ENCODE measurements at places on chromosomes 3 and 15.

DNA sequence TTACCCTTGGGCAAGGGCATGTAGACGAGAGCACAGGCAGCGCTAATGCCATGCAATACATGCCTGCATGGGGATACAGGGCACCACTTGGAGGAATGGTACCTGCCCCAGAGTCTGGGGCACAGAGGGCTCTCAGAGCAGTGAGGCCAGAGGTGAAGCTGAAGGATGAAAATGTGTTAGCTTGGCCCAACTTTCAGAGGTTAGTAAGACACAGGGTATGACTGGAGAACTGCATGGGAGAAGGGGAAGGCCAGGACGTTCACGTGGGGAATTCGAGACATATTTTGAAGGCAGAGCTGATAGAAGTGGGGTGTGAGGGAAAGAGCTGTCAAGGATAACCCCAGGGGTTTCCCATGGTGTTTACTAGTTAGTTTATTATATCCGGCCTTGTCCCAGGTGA is 19.6 kb downstream of the CSRNP1 start:
- no peak for DNase-seq

DNA sequence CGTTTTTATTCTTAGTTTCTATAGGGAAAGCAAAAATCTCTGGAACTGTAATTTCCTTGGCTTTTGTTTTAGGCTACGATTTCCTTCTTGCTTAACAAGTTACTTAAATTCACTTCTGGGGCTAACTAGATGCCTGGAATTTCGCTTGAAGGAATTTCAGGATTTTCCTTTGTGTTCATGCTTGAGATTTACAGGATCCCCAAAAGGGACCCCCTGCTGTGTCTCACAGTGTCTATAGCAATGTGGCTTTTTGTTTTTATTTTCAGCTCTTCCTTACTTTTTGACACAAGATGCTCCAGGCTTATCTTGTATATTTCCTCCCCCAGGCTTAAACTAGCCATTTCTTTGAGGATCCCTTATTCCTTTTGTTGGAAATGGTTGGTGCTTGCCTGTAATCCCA is 95.5 kb upstream of the DPPA4 start:
- no peak for DNase-seq

GRCh38 chr3:156433910-156434309 is 121.0 kb downstream of the SSR3 start:
- no peak for DNase-seq

DNA sequence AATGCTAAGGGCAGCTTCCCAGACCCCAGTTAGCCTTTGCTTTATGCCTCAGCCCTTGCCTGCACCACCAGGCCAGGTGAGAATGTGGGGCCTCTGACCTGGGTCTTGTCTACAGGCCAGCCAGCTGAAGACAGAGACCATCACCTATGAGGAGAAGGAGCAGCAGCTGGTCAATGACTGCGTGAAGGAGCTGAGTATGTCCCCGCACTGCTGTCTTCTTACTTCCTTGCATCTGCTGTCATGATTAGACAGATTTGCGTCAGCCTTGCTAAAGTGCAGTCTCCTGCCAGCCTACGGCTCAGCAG is 74.6 kb downstream of the CCK start:
- DNase-seq = no peak

DNA sequence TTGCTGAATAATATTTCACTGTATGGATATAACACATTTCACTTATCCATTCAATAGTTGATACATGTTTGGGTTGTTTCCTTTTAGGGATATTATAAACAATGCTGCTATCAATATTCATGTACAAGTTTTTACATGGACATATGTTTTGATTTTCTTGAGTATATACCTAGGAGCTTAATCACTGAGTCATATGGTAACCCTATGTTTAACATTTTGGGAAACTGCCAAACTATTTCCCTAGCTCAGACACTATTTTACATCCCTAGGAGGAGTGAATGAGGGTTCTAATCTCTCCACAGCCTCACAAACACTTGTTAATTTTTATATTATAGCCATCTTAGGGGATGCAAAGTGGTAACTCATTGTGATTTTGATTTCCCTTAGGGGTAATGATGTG is 66.0 kb downstream of the GPR156 start:
- DNase-seq = no peak

- DNase-seq = no peak
These were observed 27.4 kb upstream of the ARL14 start for GRCh38 chr3:160649596-160649995.

DNA sequence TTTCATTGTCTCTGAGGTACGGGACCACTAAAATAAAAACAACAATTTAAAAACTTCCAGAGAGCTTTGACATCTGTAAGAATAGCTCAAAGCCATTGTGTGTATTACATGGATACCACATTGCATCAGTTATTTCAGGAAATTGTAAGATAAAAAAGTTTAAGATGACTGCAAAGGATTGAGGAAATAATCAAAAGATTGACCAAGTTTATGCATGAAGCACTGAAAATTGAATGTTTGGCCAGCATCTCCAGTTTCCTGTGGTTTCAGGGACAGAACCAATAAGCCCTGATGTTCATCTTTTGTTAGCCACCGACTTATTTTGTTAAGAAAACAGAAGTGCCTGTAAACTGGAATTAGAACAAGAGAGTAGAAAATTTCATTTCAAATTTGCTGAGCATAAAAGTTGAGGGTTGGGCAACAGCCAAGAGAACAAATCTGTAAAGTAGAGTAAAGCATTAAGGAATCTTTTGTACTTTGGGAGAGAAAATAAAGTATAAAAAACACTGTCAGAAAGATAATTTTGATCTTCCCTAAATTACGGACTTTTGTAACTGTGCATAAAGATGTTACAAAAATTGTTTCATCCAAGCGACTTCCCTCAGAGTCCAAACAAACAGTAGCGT is 211.5 kb upstream of the P2RY1 start:
- no peak for DNase-seq

GRCh38 chr3:66934041-66934440 is 64.1 kb upstream of the KBTBD8 start:
- DNase-seq = no peak

DNA sequence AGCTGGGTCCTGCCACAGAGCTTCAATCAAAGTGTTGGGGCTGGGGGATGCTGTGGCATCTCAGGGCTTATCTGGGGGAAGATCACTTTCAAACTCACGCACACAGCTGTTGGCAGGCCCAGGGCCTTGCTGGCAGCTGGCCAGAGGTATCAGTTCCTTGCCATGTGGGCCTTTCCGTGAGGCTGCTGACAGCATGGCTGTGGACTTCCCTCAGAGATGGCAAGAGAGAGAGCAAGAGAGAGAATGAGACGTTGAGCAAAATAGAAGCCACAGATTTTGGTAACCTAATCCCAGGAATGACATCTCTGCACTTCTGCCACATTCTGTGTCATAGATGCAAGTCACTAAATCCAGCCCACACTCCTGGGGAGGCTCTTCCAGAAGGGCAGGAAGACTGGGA is 91.0 kb downstream of the TPRG1 start:
- DNase-seq = no peak

DNA sequence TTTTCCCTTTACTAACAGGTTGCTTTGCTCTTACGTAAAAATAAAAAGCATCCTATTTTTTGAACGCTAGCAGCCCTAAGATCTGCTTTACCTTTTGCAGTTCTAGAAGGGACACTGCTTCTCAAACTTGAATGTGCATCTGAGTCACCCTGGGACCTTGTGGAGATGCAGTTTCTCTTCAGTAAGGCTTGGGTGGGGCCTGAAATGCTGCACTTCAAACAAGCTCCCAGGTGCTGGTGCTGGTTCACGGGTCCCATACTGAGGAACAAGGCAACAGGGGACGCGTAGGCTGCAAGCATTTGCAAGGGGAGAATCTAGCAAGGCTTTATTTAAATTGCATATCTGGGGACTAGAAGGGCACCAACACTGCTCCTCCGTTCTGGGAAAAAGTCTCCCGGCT is 30.0 kb downstream of the MB21D2 start:
- no peak for DNase-seq

DNA sequence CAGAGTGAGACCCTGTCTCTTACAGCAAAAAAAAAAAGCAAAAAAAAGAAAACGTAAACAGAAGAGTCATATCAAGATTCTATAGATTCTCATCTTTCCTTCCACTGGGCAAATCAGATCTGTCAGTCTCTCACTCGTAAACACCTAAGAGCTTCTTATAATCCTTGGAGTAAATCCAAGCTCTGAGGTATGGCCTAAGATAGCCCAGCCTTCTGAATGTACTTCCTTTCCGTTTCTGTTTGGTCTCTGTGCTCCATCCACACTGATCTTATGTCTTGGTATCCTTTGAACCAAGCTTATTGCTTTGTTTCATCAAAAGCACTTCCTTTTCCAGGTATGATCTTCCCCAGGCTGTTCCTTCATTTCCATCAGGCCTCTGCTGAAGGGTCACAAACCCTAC is 137.8 kb downstream of the CADPS start:
- no peak for DNase-seq

DNA sequence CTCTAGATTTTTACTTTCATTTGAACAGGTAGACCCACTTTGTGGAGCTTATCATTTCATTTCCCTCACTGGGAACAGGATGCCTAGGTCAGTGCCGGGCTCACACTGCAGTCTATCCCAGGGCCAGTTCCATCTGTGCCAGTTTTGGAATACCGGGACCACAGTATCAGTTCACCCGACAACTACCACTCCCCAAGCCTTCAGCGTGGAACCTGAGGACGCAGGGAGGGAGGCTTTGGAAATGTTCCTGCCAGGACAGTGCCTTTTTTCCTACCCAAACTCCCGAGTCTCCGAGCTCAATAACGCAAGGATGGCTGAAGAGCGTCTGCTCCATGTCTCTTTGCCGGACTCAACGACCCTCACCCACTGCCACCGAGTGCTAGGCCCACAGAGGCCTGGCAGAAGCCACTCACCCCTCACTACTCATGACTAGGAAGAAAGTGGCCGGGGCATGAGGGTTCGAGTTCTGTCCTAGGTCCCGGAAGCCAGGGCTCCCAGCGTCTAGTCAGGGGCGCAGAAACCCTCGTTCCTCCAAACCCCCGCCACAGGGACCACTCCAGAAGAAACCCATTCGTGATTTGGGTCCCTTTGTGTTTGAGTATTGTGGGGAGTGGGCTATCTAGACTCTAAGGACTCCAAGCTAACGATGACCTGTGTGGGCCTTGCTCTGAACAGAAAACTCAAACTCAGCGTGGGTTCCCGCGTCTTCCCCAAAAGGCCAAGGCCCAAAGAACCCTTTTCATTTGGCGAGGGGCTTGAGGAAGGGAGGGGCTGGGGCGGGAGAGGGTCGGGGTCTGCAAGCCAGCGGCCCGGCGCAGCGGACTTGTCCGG is 11.4 kb downstream of the ZIC1 start:
- no peak for DNase-seq

GRCh38 chr3:150636258-150636657 is 33.1 kb downstream of the SELENOT start:
- DNase-seq = no peak

- peak; percentile 5 for DNase-seq
These were observed 69.2 kb upstream of the COL6A5 start for GRCh38 chr3:130276203-130276803.

GRCh38 chr3:33092496-33093254 is 4.3 kb downstream of the GLB1 start:
- DNase-seq = no peak

- DNase-seq = no peak
These were observed 33.5 kb upstream of the DCUN1D1 start for GRCh38 chr3:183013856-183014255.

DNA sequence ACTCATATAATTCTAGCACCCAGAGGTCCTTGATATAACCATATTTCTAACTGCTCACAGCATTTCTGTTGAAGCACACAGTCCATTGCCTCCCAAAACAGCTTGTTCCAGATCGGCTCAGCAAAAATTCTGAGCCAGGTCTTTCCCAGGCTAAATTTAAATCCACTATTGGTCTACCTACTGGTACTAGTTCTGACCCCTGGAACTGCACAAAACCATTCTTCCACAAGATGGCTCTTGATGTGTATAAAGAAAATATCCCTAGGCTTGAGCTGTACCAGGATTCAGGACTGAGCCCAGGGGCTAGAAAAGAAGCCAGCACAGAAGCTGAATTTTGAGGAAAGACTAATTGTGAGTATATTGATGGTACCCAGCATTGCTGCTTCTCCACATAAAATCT is 75.4 kb upstream of the ABHD17C start:
- DNase-seq = no peak

DNA sequence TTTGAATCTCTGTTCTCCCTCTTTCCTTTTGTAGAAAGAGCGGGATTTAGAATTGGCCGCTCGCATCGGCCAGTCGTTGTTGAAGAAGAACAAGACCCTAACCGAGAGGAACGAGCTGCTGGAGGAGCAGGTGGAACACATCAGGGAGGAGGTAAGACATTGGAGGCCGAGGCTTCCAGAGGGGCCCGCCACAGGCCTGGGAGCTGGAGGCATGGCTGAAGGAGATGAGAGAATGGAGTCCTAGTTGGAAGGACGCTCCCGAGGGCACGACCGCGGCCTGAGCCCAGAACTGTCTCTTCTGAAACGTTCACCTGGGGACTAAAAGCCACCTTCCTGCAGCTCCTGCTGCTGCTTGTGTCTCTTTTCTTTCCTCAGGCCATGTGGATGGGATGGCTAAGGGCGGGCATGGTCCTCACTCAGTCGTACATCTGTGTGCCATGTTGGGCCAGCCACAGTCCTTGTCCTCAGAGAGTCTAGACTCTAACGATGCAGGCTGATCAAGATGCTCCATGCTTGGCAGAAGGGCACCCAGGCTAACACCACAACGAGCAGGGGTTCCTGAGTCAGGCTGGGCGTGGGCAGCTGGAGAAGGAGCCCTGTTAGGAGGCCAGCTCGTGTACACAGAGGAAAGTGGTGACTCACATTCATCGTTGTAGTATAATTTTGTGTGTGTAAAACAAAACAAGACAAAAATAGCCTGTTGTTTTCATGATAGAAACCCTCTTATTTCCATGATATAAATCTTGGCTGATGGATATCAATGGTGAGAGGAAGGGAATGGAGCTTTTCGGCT is 81.1 kb downstream of the CCK start:
- DNase-seq = no peak

DNA sequence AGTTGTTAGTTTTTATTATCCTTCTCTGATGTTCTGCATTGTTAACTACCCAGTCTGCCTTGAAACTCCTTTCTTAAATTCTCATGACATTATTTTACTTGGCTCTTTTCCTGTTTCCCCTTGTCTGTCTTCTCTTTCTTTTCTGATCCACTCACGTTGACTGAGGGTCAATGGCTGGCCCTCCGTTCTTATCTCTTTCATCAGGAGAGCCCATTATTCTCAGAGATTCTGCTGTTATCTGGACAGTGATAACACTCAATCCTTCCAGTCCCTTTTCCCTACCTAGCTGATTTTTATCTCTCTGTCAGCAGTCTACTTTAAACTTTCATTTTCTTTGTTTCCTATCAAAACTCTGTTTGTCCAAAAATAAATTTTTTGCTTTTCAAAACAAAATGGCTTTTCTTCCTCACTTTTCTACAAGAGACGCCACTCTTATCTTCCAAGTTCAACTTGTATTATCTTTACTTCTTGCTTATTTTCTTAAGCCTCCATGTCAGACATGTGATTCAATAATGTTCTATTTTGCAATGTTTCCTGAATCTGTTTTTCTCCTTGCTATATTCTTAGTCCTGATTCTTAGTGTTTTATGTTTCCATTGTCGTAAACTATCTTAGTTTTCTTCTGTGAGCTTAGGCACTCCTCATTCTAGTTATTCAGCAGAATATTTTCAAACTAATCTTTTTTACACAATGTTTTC is 120.2 kb downstream of the NEDD4 start:
- no peak for DNase-seq

Measured in NCI-H187 treated with DMSO at 0.1 percent for 48 hours (cell line).